IPS DF 6.9 (cell line): ENCODE measurements at places on chromosomes 3 and 15.

DNA sequence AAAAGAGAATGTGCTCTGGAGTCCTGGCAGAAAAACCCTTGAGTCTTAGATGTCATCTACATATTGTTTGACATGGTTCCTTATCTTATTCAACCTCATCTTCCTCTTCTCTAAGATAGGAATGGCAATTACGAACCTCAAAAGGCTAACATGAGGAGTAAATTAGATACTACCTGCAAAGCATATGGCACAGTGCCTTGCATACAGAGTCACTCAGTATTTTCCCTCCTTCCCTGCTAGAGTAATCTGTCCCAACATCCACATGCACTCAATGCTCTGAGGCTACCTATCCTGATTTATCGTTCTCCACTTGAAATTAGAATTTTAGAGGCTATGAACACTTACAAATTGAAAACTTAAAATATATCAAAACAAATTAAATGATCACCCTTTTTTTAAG, 386.7 kb downstream of the RSL24D1 start:
- no peak for DNase-seq

- no peak for DNase-seq
Observed at GRCh38 chr3:138806376-138807080, 28.2 kb downstream of the PIK3CB start.

GRCh38 chr3:4981665-4982494, 2.6 kb downstream of the BHLHE40 start:
- no peak for DNase-seq

DNA sequence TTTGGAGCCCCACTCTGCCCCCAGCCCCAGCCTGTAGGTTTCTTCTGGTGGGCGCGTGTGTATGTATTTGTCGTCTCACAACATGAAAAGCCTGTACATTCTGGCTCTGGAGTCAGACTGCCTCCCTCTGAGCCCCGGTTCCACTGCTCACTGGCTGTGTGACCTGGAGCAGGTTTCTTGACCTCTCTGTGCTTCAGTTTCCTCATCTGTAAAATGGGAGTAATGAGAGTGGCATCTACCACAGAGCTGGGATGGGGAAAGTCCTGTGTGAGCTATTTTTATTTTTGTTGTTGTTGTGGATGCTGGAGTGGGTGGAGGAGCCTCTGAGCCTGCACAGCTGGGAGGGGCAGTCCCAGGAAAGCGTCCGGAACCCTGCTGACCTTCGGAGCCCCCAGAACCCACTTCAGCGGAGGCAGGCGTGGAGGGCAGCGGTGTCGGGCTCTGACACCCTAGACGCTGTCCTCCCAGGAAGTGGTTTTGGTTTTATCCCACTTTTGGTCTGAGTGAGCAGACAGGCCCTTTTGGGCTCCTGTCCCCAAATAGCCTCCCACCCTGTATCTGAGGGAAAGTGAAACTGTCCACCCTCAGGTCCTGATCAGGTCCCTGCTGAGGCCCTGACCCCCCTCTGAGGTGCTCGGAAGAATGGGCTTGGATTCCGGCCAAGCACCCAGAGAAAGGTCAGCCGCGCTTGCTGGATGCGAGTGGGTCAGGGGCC, 103.5 kb downstream of the CHSY1 start:
- DNase-seq, result no peak

- DNase-seq, result no peak
Observed at GRCh38 chr15:51368751-51369450, 27.4 kb downstream of the GLDN start.

DNA sequence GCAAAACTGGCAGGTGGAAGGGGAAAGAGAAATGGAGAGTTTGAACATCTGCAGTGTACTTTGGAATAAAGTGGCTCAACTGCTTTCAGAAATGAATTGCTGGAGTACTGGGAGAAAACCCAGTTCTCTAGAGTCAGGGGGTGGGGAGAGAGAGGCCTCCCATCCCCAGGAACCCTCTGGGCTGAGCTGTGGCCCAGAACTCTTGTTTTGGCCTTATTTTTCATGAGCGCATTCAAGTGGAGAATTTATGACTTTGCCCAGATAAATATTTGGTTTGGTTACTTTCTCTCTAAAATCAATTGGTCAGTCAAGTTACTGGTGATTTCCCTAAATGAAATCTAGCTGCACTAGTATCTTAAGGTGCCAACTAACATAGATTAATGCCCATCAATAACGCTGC, 28.7 kb upstream of the HACD2 start:
- DNase-seq, result no peak

GRCh38 chr3:171157286-171157685, 130.8 kb upstream of the SLC2A2 start:
- no peak for DNase-seq

- DNase-seq, result no peak
Observed at GRCh38 chr15:88202231-88202630, 54.3 kb downstream of the NTRK3 start.

GRCh38 chr15:69014454-69014853, at the start of gene NOX5:
Gene NOX5 (plus strand): TSS chr15:69014695. CDS start chr15:69014736, 41 bp downstream.
- DNase-seq, result no peak

DNA sequence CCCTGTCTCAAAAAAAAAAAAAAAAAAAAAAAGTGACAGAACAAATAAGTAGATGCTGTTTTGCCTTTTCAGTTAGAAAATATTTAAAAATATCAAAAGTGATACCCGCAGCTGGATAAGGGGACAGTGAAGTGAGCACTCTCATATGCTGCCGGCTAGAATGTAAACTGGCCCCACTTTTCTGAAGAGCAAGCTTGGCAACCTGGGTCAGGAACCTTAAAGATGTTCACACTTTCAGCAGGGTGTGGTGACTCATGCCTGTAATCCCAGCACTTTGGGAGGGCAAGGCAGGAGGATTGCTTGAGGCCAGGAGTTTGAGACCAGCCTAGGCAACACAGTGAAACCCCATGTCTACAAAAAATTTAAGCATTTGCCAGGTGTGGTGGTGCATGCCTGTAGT, 17.4 kb downstream of the FSD2 start:
- no peak for DNase-seq

DNA sequence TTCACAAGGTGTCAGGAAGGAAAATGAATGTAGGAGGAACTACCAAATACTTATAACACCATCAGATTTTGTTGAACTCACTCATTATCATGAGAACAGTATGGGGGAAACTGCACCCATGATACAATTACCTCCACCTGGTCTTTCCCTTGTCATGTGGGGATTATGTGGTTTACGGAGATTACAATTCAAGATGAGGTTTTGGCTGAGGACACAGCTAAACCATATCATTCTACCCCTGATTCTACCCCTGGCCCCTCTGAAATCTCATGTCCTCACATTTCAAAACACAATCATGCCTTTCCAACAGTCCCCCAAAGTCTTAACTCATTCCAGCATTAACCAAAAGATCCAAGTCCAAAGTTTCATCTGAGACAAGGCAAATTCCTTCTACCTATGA, 17.1 kb upstream of the PLSCR1 start:
- no peak for DNase-seq

DNA sequence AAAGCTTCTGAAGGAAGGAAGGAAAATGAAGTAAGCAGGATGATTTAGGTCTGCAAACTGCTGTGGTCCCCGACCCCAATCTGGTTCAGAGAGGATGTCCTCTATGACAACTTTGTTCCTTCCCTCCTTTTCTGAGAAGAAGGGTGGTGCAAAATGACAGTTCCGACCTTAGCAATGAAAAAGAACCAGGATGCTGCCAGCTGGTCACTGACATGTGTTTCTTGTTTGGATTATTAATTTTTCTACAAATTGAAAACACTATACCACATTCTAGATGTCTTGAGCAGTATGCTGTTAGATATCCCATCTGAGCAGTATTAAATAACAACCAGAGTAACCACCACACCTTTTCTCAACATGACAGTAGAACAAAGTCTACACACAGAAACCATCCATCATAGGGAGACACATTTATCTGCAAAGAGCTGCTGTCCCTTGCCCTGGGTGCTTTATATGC, 27.5 kb downstream of the CDCP1 start:
- no peak for DNase-seq

DNA sequence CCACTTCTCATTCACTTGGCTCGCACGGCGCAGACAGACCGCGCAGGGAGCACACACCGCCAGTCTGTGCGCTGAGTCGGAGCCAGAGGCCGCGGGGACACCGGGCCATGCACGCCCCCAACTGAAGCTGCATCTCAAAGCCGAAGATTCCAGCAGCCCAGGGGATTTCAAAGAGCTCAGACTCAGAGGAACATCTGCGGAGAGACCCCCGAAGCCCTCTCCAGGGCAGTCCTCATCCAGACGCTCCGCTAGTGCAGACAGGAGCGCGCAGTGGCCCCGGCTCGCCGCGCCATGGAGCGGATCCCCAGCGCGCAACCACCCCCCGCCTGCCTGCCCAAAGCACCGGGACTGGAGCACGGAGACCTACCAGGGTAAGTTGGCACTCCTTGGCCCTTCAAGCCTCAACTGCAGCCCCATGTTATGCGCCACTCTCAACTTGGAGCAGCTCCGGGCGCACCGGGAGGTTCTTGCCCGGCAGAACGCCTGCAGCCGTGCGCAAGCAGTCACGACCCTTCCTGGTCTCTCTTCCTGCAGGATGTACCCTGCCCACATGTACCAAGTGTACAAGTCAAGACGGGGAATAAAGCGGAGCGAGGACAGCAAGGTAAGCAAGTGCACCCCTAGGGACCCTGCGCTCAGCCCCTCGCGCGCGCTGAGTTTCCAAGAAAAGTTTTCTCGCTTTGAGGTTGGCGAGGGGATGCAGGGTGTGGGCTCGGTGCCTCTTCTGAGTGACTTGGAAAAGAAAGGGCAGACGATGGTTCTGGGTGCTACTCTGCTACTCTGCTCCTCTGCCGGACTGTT, at the start of gene BHLHE40:
Gene BHLHE40, plus strand, starts transcription at position 10 of the 801 bp plus-strand sequence. Its CDS starts 282 bp downstream, at position 292.
- DNase-seq, result no peak
